Astrocyte (in vitro differentiated cells and primary cell): ENCODE measurements at places on chromosomes 1 and 21. TPM values are rescaled to one million over a fixed set of nuclear protein-coding genes. Genes with fewer than 3 reads are reported as not detected.

DNA sequence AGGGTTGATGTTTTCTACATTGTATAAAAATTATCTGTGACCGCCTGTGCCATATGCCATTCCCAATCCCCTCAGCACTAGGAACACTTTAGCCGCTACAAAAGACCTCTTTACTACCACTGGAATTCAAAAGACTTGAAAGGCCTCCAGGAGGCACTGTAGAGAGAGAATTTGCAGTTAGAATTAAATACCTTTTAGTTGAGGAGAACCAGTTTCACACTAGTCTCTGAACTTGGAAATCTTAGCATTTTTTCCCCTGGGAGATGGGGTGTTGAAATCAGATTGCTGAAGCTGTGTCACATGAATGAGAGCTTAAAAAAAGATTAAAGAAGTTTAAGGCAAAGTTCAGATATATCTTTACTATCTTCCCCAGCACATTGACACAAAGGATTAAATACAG is 291.0 kb downstream of the ADGRL2 start:
- no peak for DNase-seq

DNA sequence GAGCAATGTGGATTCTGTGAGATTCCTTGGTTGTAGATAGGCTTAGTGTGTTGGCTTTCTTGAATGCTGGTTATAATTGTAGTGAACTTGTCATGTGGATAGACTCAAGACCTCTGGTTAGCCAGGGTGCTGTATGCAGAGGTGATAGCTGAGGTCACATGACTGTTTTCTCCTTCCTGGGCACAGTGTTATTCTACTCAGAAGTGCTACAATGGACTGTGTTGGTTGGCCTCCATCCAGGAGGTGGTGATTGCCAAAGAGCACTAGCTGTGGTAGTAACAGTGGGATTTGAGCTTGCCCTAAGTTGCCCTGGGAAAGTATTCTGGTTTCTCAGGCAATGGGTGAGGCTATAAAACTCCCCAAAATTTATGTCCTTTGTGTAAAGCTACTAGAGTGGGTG is 71.6 kb downstream of the SH3BGR start:
- DNase-seq = no peak

GRCh38 chr21:38561205-38561604 is 62.9 kb upstream of the ERG start:
- no peak for DNase-seq

Gene LAMTOR2
- total RNA-seq = 60.1 and 62.6 TPM in 2 replicates

Gene CLEC20A
- total RNA-seq = not detected in 2 replicates

Gene EFNA3
- total RNA-seq = 2.9 and 3.4 TPM in 2 replicates
